ENCODE measurements at places on chromosomes 5 and 9. TPM values are rescaled to one million over a fixed set of nuclear protein-coding genes. Genes with fewer than 3 reads are reported as not detected.

Gene FCN2
- total RNA-seq: not detected

Gene EDIL3
- total RNA-seq: 18.6 TPM

Gene CDKN2B
- total RNA-seq: 27.2 TPM

Gene MYO10
- 54.1 TPM for total RNA-seq

Gene PCDHA2
- total RNA-seq: 0.30 TPM

Gene OMD
- 0.67 TPM for total RNA-seq

Gene BARHL1
- total RNA-seq: not detected

Gene CDH9
- total RNA-seq: not detected

All from upper lobe of left lung (tissue), 6 donors.